ENCODE measurements at places on chromosomes 5 and 9. TPM values are rescaled to one million over a fixed set of nuclear protein-coding genes. Genes with fewer than 3 reads are reported as not detected.

DNA sequence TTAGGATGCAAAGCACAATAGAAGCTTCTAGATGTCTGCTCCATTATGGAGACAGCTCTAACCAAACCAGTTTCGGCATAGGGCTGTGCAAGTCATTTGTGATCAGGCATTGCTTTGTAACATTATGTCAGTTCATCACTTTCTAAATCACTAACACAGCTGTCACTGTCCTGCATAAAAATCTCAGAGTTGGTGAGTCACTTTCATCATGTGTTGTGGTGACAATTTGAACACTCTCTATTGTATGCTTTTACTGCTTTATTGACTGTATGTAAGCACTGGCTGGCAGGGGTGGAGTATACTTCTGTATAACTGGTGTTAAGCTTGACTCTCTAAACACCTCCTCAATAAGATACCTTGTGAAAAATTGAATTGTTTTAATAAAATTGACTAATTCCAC lies 77.9 kb downstream of the SLCO4C1 start:
- peaks cover 3% of the 10 kb centered on the region for H3K36me3 ChIP-seq
- H3K27me3 ChIP-seq, result no peaks in the 10 kb centered on the region
- no peak overlapping the region for H3K27ac ChIP-seq
- no peak for DNase-seq
- H3K4me1 ChIP-seq, result peaks cover 9% of the 10 kb centered on the region
- H3K4me3 ChIP-seq, result no peak overlapping the region

GRCh38 chr5:1383344-1383743 lies 38.4 kb upstream of the CLPTM1L start:
- no peak overlapping the region for H3K4me3 ChIP-seq
- DNase-seq, result no peak
- peaks cover 71% of the 10 kb centered on the region for H3K27me3 ChIP-seq
- no peaks in the 10 kb centered on the region for H3K36me3 ChIP-seq

GRCh38 chr5:135155616-135156214 lies 121.7 kb upstream of the PITX1 start:
- H3K27ac ChIP-seq, result no peak overlapping the region
- H3K36me3 ChIP-seq, result no peaks in the 10 kb centered on the region
- peaks cover 34% of the 10 kb centered on the region for H3K27me3 ChIP-seq
- no peak overlapping the region for H3K4me3 ChIP-seq

PTGDS gene
- total RNA-seq, result 1.7 TPM

ACTBL2 gene
- not detected for total RNA-seq
